ENCODE measurements at places on chromosomes 12 and 14.

DNA sequence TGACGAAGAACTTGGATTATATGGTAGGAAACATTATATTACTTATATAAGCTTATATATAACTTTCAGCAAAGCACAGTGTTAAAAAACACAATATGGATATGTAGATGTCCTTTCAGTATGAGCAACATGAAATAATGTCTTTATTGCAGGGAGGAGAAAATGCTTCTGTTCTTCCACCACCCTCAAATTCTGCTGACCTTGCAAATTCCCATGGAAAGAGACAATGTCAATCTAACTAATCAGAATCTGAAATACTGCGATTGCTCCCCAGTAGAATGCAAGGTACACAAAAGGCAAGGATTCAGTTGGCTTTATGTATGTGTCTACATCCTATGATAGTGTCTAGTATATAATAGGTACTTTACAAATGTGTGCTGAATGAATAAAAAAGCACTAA is 26.4 kb downstream of the MGAT4C start:
- no peak for DNase-seq

GRCh38 chr12:65900912-65901672 is 76.8 kb downstream of the HMGA2 start:
- DNase-seq, result no peak

- DNase-seq, result peak; percentile 66
These were observed 2.4 kb upstream of the POP5 start for GRCh38 chr12:120583478-120584030.

DNA sequence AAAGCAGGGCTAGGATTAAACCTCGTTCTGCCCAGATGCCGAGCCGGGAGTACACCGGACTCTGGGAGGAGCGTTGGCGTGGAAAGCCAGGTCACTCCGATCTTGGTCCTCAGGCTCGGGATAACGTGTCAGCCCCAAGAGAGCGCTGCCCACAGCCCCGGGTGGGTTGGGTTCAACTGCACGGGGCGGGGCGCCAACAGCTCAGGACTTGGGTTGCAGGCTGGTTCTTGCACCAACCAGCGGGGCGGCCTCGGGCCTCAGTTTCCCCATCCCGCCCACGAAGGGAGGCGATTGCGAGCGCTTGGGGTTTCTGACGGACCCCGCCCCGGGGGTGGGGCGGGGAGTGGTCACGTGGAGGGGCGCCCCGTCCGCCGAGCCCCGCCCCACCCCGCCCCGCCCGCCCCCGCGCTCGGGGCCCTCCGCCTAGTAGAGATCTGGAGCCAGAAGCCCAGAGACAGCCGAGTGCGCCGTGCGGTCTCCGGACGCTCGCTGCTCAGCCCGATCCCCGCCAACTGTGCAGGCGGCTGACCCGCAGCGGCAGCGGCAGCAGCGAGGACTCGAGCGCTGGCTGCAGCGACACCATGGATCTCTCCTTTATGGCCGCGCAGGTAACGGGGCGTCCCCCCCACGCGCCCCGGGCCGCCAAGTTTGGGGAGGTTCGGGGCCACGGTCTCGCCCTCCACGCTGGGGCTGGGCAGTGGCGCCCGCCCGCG is at the start of gene C14orf132:
C14orf132 (plus strand) TSS at position 443 of the 713 bp plus-strand sequence; CDS start at position 582, 139 bp downstream.
- DNase-seq, result peak; percentile 32

DNA sequence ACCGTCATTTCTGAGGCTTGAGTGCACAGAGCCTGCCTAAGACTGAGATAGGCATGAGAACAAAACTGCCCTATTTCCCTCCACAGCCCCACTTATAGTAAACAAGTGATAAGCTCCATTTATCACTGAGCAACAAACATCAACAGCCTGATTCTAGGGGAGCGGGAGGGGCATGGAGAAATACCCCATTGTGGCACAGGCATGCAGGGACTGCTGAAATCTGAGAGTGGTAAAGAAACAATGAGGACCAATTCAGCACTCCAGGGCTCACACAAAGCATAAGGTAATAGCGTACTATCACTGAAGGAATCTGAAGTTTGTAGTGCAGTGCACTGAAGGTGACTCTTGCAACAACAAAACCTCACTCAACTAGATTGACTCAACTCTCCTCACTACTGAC is 186.7 kb downstream of the ANO2 start:
- no peak for DNase-seq

DNA sequence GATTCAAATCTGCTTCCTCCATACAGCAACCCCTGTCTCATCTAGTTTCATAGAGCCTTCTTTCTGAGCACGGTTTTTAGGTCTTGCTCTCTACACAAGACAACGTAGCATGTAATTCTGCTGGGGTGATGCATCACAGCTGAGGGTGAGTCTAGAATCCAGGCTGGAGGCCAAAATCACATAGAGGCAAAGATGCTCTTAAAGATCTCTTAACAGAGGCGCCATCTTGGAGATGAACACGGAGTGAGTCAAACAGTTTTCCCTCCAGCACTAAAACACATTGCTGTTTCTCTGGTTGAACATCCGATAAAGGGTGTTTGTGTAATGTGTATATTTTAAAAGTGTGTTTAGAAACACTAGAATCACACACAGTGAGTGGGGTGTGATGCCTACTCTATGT is 78.9 kb downstream of the NOS1 start:
- DNase-seq, result no peak

- no peak for DNase-seq
These were observed 16.6 kb upstream of the SLC38A2 start for GRCh38 chr12:46389031-46389616.

- DNase-seq, result no peak
These were observed 8.7 kb upstream of the A2ML1 start for GRCh38 chr12:8813572-8814357.

GRCh38 chr12:88062474-88062873 is 33.3 kb upstream of the C12orf50 start:
- no peak for DNase-seq

DNA sequence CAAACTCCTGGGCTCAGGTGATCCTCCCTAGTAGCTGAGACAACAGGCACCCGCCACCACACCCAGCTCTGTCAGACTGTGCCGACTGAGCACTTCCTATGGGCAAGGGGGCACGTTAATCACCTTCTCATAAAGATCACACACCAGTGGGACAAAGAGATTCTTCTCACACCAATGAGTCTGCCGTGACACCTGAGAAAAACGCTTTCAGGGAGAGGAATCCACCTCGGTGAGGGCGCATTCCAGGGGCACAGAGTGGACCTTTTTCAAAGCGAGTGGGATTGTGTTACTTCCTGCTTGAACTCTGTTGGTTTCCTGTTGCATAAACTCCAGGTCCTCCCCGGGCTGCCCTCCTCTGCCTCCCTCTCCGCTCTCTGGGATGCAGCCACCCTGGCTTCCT is 17.5 kb upstream of the SCARB1 start:
- DNase-seq, result no peak

DNA sequence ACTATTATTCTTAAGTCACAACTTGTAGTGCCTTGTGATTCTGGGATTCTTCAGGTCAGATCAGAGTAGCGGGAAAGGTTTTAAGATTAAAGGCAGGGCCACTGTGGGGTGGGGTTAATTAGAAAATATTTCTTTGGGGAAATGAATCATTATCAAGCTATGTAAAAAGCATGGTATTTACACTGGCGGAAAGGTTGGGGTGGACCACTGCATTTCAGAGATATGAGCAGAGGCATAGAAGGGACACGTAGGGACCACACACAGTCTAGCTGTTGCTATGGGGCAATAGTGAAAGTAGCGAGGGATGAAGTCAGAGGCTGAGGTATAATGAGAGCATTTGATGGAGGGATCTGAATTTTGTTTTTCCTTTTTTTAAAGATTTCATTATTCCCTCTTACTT is 31.7 kb upstream of the KCNH3 start:
- DNase-seq, result no peak

GRCh38 chr12:14275886-14276285 is 89.6 kb upstream of the ATF7IP start:
- no peak for DNase-seq

GRCh38 chr12:4873947-4874346 is 35.8 kb upstream of the KCNA1 start:
- no peak for DNase-seq

DNA sequence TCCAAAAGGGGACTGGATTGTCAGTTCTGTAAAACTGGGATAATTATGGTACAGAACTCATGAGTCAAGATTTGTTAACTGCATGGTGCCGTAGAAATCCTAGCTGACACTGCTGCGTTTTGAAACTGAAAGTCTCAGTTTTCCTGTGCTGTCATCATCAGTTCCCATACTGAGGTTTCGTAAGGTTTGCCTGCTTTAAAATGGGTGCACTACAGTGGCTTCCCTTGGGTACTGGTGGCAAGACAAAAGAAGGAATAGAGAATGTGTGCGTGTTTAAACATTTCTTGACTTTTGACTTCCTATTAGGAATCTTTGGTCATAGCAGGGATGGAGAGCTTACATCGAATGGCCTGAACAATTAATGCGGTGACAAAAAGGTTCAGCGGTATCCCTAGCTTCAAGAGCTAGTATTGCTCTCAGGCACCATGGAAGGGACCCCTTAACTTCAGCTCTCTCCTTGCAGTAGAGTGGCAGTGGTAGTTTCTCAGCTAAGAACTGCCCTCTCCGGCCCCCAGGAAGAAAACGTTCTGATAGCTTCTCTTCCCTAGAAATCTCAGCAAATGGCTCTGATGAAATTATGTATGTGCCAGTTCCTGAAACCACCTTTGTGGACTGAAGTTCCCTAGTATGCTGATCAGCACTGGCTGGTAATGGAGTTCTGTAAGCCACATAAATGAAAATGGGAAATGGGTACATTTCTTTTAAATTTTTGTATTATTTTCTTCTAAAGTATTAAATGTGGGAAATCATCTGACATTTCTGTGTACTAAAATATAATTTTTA is 28.9 kb downstream of the ANO6 start:
- DNase-seq, result no peak

DNA sequence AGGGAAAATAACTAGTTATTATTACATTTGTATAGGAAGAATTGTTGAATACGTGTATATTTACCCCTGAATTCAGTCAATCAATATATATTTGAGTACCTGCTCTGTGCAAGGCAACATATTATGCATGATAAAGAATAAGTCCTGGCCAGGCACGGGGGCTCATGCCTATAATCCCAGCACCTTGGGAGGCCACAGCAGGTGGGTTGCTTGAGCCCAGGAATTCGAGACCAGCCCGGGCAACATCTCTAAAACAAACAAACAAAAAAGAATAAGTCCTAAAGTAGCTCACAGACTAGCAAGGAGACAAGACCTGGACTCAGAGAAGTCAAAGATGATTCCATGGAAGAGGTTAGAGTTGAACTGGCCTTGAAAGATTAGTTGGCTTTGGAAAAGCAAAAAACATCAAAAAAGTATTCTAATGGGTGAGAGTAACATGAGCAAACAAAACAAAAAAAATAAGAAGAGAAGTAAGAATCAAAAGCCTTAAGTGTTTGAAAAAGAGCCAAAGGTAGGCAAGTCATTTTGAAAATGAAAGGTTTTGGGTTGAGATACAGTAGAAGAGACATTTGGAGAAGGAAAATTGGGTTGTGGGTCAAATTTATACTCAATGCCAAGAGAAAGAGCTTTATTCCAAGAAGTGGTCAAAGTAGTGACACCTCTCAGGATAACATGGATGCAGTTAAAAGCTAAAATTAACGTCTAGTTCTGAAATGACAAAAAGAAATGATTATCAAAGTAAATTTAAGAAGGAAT is 115.2 kb upstream of the BCAT1 start:
- DNase-seq, result no peak

DNA sequence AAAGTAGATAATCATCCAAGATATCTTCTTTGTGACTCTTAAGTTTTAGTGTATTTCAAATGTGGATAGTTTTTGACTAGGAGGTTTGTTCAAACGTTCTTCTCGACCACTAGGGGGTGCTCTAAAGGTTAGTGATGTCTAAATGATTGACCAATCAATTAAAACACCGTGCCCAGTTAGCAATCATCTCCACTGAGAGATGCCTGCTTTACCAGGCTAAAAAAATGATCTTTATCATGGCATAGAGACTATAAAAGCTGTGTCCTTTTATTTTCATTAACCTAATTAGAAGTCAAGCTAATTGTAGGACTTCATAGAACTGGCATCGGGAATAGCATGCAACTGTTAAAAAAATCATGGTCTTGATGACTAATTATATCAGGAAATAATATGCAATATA is 153.9 kb downstream of the PRKCH start:
- no peak for DNase-seq

GRCh38 chr14:77955816-77956484 is 156.0 kb downstream of the ADCK1 start:
- DNase-seq, result no peak

DNA sequence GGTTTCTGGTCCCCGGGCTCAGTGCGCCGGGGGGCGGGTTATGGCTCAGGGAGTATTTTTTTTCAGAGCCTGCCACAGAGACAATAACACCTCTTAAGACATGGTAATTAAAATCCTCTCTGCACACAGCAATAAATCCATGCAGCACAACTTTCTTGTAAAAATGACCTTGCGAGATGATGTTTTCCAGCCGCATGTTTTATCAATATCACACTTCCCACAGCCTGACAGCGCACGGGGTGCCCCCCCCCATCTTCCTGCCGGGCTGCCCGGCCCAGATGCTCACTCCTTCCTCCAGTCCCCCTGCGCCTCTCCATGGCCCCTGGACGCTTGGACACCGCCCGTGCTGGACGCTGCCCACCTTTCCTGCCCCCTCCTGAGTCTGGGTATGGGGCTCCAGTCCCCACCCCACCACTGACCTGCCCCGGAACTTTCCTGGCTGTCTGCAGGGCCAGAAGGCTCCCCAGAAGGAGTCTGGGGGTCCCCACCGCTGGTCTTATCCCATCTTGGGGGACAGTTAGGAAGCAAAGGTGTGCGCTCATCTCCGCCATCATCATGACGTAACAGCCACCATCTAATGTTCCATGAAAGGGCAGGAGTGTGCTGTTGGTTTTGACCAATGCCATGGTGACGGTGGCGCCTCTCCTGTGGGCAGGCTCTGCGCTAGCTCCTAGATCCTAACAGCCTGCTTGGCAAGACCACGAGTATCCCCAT is 182.9 kb downstream of the KIF26A start:
- no peak for DNase-seq

GRCh38 chr12:49868449-49868848 is 25.5 kb upstream of the BCDIN3D start:
- no peak for DNase-seq

- no peak for DNase-seq
These were observed 6.5 kb upstream of the PIWIL1 start for GRCh38 chr12:130331146-130331545.

DNA sequence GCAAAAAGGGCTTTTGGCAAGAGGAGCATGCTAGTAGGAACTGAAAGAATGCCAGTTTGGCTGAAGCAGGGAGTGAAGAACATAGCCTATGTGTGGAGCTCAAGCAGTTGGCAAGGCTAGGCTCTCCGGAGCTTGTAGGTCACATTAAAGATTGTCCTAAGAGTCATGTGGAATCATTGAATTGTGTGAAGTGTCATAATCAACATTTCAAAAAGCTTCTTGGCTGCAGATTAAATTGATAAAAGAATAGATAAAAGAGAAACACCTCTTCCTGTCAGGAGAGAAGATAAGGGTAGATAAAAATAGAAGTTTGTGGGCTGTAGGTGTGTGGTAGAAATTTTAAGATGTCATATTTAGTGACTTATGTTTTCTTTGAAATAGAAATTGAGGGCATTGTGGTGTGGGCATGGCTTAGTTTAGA is 36.1 kb downstream of the CPSF6 start:
- peak; percentile 60 for DNase-seq

Measured in T-helper 2 cell (primary cell).